ENCODE measurements at places on chromosomes 5 and 9. TPM values are rescaled to one million over a fixed set of nuclear protein-coding genes. Genes with fewer than 3 reads are reported as not detected.

Gene NHP2
- total RNA-seq = 188 TPM

Gene VAV2
- total RNA-seq = 24.9 TPM

Gene CNTFR
- 2.1 TPM for total RNA-seq

Gene ENHO
- 1.5 TPM for total RNA-seq

Gene FUT7
- not detected for total RNA-seq

Gene LHX3
- not detected for total RNA-seq

Gene ABL1
- total RNA-seq = 46.6 TPM

Gene WWC1
- 27.6 TPM for total RNA-seq

Gene HARS1
- total RNA-seq = 41.1 TPM

Gene MYMK
- not detected for total RNA-seq

GRCh38 chr9:126055381-126055985, 271.1 kb upstream of the MVB12B start:
- no peak for DNase-seq
- no peak overlapping the region for H3K4me3 ChIP-seq
- H3K27ac ChIP-seq = no peak overlapping the region
- no peaks in the 10 kb centered on the region for H3K36me3 ChIP-seq
- H3K27me3 ChIP-seq = no peaks in the 10 kb centered on the region
- no peaks in the 10 kb centered on the region for H3K4me1 ChIP-seq

DNA sequence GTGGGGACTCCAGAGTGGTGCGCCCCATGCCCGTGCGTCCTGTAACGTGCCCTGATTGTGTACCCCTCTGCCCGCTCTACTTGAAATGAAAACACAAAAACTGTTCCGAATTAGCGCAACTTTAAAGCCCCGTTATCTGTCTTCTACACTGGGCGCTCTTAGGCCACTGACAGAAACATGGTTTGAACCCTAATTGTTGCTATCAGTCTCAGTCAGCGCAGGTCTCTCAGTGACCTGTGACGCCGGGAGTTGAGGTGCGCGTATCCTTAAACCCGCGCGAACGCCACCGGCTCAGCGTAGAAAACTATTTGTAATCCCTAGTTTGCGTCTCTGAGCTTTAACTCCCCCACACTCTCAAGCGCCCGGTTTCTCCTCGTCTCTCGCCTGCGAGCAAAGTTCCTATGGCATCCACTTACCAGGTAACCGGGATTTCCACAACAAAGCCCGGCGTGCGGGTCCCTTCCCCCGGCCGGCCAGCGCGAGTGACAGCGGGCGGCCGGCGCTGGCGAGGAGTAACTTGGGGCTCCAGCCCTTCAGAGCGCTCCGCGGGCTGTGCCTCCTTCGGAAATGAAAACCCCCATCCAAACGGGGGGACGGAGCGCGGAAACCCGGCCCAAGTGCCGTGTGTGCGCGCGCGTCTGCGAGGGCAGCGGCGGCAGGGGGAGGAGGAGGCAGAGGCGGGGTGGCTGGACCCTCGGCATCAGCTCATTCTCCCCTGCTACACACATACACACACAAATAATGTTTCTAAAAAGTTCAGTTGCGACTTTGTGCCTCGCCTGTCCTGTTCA, 668 bp downstream of the GLIS3 start:
- peak overlapping the region; percentile 90 for H3K4me3 ChIP-seq
- H3K4me1 ChIP-seq = peaks cover 15% of the 10 kb centered on the region
- no peaks in the 10 kb centered on the region for H3K27me3 ChIP-seq
- peak; percentile 67 for DNase-seq

DNA sequence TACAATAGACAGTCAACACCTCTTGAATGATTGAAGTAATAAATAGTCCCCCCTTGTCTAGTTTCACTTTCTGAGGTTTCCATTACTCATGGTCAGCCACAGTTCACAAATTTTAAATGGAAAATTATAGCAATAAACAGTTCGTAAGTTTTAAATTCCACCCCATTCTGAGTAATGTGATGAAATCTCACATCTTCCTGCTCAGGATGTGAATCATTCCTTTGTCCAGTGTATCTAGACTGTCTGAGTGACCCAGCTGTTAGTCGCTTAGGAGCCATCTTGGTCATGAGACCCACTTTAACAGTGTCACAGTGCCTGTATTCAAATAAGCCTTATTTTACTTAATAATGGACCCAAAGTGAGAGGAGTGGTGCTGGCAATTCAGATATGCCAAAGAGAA, 311.6 kb upstream of the PRR16 start:
- peak overlapping the region; percentile 70 for H3K27ac ChIP-seq
- H3K27me3 ChIP-seq = no peaks in the 10 kb centered on the region
- DNase-seq = no peak
- H3K4me3 ChIP-seq = no peak overlapping the region
- H3K4me1 ChIP-seq = no peaks in the 10 kb centered on the region

GRCh38 chr5:140181002-140181483, 6.1 kb downstream of the CYSTM1 start:
- H3K4me3 ChIP-seq = no peak overlapping the region
- H3K27ac ChIP-seq = peak overlapping the region; percentile 82
- peaks cover 33% of the 10 kb centered on the region for H3K4me1 ChIP-seq
- no peaks in the 10 kb centered on the region for H3K27me3 ChIP-seq

- H3K4me3 ChIP-seq = no peak overlapping the region
- no peaks in the 10 kb centered on the region for H3K36me3 ChIP-seq
- H3K4me1 ChIP-seq = peaks cover 19% of the 10 kb centered on the region
Measured at GRCh38 chr5:167295681-167296005, 995.8 kb upstream of the WWC1 start.

- H3K36me3 ChIP-seq = no peaks in the 10 kb centered on the region
- no peak overlapping the region for H3K27ac ChIP-seq
- H3K4me1 ChIP-seq = no peaks in the 10 kb centered on the region
- no peak for DNase-seq
- no peaks in the 10 kb centered on the region for H3K27me3 ChIP-seq
Measured at GRCh38 chr5:144131261-144131660, 39.2 kb downstream of the YIPF5 start.

GRCh38 chr5:77232574-77233358, 22.3 kb downstream of the PDE8B start:
- no peaks in the 10 kb centered on the region for H3K36me3 ChIP-seq
- no peaks in the 10 kb centered on the region for H3K4me1 ChIP-seq
- H3K4me3 ChIP-seq = no peak overlapping the region
- H3K27me3 ChIP-seq = no peaks in the 10 kb centered on the region
- no peak for DNase-seq

DNA sequence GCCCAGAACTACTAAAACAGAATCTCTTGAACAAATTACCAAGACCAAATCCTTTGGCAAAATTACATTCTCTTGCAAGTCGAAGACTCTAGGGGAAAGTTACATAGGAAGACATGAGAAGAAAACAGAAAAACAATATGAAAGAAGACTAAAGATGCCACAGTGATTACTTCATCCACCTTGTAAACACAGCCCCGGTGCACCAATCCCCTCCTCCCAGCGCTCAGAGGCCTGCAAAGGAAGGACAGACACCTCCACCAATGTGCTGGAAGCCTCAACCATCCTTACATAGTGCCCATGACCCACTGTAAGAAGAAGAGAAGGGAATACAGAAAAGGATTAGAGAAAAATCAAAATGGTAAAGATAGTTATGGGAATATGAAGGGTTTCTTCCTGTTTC, 218.5 kb downstream of the SPOCK1 start:
- H3K27ac ChIP-seq = no peak overlapping the region
- no peak overlapping the region for H3K4me3 ChIP-seq
- no peak for DNase-seq
- no peaks in the 10 kb centered on the region for H3K36me3 ChIP-seq

- DNase-seq = no peak
- no peaks in the 10 kb centered on the region for H3K27me3 ChIP-seq
- H3K36me3 ChIP-seq = no peaks in the 10 kb centered on the region
Measured at GRCh38 chr9:132061526-132061925, 18.1 kb downstream of the MED27 start.

- peak; percentile 5 for DNase-seq
- H3K27me3 ChIP-seq = no peaks in the 10 kb centered on the region
- H3K36me3 ChIP-seq = no peaks in the 10 kb centered on the region
- no peak overlapping the region for H3K4me3 ChIP-seq
Measured at GRCh38 chr9:73515216-73515615, 363.6 kb downstream of the ANXA1 start.

DNA sequence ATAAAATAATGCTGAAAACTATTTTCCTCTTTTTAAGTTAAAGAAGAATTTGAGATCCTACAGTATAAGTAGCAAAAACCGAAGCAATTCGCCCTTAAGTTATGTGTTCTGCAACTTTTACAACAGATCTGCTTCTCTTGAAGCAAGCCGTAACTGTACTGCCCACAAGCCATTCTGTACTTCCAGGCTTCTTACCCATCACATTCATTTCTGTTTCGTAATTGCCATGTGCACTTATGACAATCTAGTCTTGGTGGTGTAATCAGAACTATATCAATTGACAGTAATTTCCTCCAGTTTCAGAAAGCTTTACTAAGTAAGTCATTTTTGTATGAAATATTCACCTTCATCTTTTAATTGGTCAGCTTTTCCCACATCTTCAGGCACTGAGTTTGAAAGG, 13.8 kb downstream of the SGTB start:
- no peak for DNase-seq
- H3K27me3 ChIP-seq = no peaks in the 10 kb centered on the region
- no peaks in the 10 kb centered on the region for H3K36me3 ChIP-seq
- H3K4me3 ChIP-seq = no peak overlapping the region
- H3K27ac ChIP-seq = no peak overlapping the region
- peaks cover 4% of the 10 kb centered on the region for H3K4me1 ChIP-seq

GRCh38 chr5:146675636-146676035, 159.6 kb upstream of the GPR151 start:
- no peak overlapping the region for H3K27ac ChIP-seq
- H3K4me1 ChIP-seq = no peaks in the 10 kb centered on the region
- no peak overlapping the region for H3K4me3 ChIP-seq
- DNase-seq = no peak

GRCh38 chr9:137423514-137424291, 510 bp downstream of the NOXA1 start:
- no peaks in the 10 kb centered on the region for H3K27me3 ChIP-seq
- peaks cover 20% of the 10 kb centered on the region for H3K4me1 ChIP-seq
- peak overlapping the region; percentile 93 for H3K27ac ChIP-seq
- peak overlapping the region; percentile 55 for H3K4me3 ChIP-seq

DNA sequence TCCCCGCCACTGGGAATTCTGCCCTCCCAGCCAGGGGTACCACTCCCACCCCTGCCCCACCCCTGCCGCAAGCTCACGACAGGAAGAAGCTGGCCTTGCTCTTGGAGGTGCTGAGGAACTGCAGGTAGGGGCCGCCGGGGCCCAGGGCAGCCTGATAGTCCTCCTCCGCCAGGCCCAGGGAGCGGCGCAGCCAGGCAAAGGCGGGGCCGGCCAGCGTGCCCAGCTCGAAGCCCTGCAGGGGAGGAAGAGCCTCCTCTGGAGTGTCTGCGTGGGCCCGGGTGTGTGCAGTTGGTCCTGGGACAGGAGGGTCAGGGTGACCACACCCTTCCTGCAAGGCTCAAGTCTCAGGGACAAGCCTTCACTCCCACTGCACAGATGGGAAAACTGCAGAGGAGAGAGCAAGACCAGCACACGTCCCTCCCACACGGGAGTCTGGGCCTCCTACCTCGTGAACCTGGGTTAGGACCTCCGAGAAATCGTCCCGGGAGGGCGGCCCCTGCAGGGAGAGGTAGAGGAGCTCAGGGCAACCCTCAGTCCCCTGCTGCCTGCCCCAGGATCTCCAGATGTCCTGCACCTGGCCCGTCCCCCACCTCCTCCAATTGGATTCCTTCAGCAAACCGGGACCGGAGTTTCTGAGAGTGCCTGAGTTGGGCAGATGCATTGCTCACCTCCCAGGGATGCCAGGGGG, 2.4 kb downstream of the PIP5KL1 start:
- no peak overlapping the region for H3K27ac ChIP-seq
- H3K4me1 ChIP-seq = peaks cover 26% of the 10 kb centered on the region
- H3K36me3 ChIP-seq = no peaks in the 10 kb centered on the region
- DNase-seq = peak; percentile 64

GRCh38 chr5:95261437-95262175, 23.3 kb downstream of the MCTP1 start:
- H3K4me3 ChIP-seq = no peak overlapping the region
- peaks cover 1% of the 10 kb centered on the region for H3K27me3 ChIP-seq

DNA sequence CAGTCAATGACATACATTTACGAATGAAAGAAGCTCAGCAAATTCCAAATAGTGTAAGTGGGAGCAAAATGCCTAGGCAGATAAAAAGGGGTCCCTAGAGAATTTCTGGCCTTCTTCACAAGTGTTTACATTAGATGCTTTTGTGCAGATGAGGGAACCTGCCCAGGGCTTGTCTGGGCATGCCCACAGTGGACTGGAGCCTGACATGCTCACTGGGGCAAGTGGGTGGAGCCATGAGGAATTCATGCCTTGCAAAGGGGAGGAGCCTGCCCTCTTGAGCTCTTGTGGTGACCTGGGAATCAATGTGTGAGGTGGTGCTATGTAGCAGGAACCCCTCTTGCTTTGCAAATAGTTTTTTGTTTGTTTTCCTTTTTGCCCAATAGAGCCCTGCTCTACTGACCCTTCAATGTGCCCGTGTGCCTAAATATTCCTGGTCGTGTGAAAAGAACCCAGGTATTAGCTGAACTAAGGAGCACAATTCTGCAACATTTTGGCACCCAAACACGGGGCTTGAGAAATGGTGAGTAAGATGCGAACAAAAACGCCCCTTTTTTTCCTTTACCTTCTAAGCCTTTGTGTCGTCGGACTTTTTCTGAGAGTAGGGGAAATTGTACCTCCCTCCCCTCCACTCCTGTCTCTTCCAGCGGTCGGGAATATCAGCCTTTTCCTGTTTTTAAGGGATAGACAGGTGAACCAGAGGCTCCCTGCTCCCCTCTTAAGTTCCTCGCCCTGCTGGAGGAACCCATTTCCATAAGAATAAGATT, 433.8 kb upstream of the CDH9 start:
- H3K27me3 ChIP-seq = no peaks in the 10 kb centered on the region
- peak overlapping the region; percentile 4 for H3K4me3 ChIP-seq
- H3K27ac ChIP-seq = peak overlapping the region; percentile 45
- H3K4me1 ChIP-seq = no peaks in the 10 kb centered on the region
- H3K36me3 ChIP-seq = no peaks in the 10 kb centered on the region

DNA sequence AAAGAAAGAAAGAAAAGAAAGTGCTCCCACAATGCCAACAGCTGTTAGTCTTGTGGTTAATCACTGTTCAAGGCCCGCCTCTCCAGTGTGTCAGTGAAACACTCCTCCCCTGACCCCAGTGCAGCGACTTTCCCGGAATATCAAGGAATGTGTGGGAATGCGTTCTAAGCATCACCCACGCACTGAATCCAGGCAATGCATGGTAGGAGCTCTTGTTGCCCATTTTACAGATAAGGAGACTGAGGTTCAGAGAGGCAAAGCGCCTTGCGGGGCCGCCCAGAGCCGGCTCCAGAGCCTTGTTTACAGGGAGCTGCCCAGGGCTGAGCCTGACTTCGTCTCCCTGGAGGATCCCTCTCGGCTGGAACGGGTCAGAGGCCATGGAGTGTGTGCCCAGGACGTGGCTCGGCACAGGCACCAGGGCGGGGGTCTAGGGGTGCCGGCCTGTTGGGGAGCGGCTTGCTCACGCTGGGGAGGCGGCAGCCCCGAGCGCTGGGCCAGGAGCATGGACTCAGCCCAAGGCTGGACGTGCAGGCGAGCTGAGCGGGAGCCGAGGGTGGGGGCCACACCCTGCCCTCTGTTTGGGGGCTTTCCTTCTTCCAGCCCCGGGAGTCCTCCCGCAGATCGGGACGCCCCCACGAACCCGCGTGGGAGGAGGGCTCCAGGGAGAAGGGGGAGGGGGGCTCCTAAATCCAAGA, 823 bp downstream of the ST6GALNAC6 start:
- H3K27me3 ChIP-seq = no peaks in the 10 kb centered on the region
- no peaks in the 10 kb centered on the region for H3K36me3 ChIP-seq
- DNase-seq = peak; percentile 63
- peaks cover 34% of the 10 kb centered on the region for H3K4me1 ChIP-seq
- peak overlapping the region; percentile 87 for H3K27ac ChIP-seq

GRCh38 chr5:149358294-149358651, 427 bp downstream of the PCYOX1L start:
- H3K4me3 ChIP-seq = peak overlapping the region; percentile 74
- no peaks in the 10 kb centered on the region for H3K27me3 ChIP-seq
- no peak overlapping the region for H3K27ac ChIP-seq
- no peaks in the 10 kb centered on the region for H3K36me3 ChIP-seq
- DNase-seq = peak; percentile 25
- H3K4me1 ChIP-seq = peaks cover 3% of the 10 kb centered on the region
